ENCODE measurements at places on chromosomes 6 and 20. TPM values are rescaled to one million over a fixed set of nuclear protein-coding genes. Genes with fewer than 3 reads are reported as not detected.

The WFDC12 gene
- not detected for total RNA-seq

The CENPW gene
- total RNA-seq = 44.6 TPM

The WFDC6 gene
- total RNA-seq = not detected

The GHRH gene
- total RNA-seq = not detected

The COL9A3 gene
- total RNA-seq = 0.87 TPM

The GPANK1 gene
- total RNA-seq = 10.0 TPM

Data from A549 treated with RU486 at 1 μM for 4 hours (cell line).